Daoy (cell line): ENCODE measurements at places on chromosomes 4 and X. TPM values are rescaled to one million over a fixed set of nuclear protein-coding genes. Genes with fewer than 3 reads are reported as not detected.

Gene RRH
- not detected in 2 replicates for total RNA-seq

Gene FRAS1
- 0.48 and 1.9 TPM in 2 replicates for total RNA-seq

DNA sequence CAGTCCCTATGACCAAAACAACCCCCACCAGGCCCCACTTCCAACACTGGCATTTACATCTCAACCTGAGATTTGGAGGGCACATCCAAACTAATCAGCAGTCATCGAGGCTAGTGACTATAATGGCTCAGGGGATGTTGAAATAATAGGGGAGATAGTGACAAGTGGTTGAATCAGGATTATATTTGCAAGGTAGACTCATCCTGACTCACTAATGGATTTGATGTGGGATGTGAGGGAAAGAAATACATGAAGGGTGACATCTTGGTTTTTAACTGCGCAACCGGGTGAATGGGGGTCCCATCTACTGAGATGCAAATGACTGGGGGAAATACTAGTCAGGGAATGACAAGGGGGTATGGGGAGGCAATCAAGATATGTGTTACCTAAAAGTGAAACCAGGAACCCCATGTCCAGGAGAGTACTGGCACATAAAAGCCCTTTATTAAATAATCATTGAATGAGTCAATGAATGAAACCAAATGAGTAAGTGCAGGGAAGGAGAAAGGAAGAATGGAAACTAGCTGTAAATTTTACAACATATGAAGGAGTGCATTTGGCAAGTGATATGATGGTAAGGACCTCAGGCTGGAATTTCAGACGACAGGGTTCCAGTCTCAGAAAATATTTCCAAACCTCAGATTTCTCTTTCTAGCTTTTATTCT is 78.3 kb downstream of the PARM1 start:
- DNase-seq, result no peak

DNA sequence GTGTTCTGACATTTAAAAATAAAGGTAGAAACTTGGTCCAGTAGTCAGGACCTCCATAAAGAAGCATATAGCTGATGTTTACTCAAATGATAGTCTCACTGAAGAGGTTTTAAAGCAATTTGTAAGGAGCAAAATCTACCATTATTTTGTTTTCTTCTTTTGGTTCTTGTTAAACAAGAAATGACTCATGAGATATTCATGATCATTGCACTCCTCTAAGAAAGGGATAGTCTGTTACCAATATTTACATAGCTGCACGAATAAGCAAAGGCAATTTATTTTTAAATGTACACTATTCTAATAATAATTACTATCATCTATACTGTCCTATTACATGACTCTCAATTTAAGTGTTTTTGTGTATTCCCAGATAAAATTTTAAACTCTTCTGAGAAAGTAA is 397.9 kb downstream of the FAM47B start:
- no peak for DNase-seq

GRCh38 chr4:16794816-16795445 is 103.5 kb downstream of the LDB2 start:
- peak; percentile 7 for DNase-seq

- no peak for DNase-seq
Observed at GRCh38 chr4:113524505-113525186, 236.9 kb downstream of the CAMK2D start.

DNA sequence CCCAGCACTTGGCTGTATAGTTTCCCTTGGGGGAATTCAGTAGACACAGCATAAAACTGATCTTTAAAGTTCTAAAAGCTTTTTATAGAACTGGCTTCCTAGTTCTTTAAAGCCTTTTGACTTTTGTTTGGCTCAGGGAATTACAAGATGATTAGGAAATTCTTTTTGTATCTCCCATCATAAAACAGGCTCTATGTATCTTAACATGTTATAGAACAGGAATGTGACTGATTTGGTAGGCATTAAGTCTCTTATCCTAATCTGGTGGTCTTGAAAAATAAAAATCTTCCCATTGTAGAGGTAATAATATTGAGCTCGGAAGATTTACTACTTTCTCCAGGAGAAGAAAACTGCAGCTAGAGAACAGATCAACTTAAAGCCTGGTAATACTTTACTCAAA is 262.7 kb downstream of the KCNIP4 start:
- DNase-seq, result no peak
